T-helper 1 cell (primary cell): ENCODE measurements at places on chromosomes 6 and 20.

GRCh38 chr6:121890307-121890910, 455.0 kb downstream of the GJA1 start:
- no peak for DNase-seq

DNA sequence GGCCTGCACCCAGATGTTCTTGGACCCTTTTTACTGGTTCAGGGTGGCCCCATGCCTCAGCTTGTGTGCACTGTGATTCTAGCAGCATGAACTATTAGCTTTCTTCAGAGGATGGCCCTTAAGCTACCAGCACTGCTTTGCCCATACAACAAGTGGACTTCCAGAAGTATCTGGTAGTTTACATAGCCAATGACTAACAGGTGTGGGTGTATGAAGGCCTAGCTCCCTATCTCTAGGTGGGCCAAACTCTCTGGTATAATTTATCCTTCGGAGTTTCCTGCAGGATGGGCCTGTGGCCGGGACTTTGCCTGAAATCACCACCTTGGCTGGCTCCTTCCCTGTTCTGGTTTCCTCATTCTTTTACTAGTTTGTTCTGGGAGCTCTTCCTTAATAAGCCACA, 26.1 kb upstream of the JAG1 start:
- DNase-seq = no peak

DNA sequence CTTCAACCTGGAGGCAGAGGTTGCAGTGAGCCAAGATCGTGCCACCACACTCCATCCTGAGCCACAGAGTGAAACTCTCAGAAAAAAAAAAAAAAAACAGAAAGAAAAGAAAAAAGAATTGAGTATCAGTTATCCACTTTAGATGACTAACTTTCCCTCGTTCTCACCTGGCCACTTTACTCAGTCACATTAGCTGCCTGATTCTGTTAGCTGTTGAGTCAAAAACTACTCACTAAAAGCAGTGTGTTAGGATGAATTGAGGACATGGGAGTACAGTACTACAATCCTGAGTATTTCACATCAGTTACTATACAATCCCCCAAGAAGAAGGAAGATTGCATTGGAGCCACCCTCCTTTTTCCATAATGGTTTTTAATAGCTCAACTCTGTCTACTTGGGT, 114.6 kb downstream of the ADAT2 start:
- no peak for DNase-seq

DNA sequence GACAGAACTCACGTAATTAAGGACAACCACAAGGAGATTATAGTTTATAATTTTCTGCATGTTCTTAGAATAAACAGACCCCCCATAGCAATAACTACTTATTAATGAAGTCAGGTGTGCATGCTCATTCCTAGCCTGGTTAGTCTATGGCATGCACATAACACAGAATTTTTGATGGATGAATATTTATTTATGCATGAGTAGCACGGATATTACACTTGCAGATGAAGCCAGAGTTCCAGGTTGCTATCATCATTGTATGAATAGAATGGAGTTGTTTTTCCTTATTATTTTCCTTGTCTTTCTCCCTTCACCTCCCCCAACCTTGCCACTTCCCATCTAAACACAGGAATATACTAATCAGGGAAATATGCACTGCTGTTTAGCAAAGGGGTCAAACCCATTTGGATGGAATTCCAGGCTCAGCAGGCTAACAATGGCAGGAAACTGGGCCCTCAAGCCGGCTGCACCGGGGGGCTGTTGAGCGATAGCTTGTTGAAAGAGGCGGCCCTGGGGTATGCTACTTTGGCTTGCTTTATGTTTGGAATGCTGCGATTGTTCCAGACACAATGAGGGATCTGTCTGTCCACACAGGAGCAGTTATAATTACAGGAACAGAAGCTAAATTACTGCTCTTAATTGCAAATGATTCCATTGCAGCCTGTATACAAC, 112.6 kb downstream of the TMEM170B start:
- no peak for DNase-seq

- DNase-seq = peak; percentile 85
Measured at GRCh38 chr20:23142162-23143050, 56.3 kb upstream of the CD93 start.

- no peak for DNase-seq
Measured at GRCh38 chr6:45483501-45483900, 105.8 kb upstream of the SUPT3H start.

GRCh38 chr20:38344107-38344701, 2.1 kb upstream of the LBP start:
- no peak for DNase-seq

DNA sequence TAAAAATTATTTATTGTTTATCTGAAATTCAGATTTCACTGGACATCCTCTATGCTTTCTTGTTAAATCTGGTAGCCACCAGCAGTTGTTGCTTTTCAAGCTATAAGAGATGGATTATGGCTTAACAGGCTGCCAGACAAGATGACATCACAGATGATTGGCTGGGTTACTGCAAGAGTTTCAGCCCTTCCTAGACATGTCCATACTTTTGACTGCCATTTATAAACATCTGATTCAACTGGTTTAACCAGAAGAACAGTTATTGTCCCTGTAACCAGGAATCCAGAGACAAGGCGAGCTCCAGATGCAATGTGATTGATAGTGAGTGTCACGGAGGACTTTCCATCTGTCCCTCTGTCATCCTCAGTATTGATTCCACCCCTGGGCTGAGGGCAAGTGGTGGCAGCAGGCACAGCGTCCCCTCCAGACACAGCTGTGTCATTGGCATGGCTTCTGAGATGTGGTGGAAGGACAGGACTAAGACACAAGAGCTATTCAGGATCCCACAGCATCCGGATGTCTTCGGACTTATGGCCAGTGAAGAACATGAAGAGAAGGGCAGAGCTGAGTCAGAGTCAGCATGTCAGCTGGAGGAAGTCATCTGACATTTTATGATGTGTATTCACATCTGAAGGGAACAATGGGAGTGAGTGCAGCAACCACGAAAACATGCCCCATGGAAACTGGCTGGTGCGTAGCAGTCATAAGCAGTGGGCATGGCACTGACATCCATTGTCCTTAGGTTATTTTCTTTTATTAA, 284.5 kb upstream of the CDYL start:
- DNase-seq = no peak
